Prostate gland (tissue), 2 donors: ENCODE measurements at places on chromosomes 13 and 19. TPM values are rescaled to one million over a fixed set of nuclear protein-coding genes. Genes with fewer than 3 reads are reported as not detected.

- no peak overlapping the region for H3K4me3 ChIP-seq
- no peak for DNase-seq
- no peaks in the 10 kb centered on the region for H3K27me3 ChIP-seq
- H3K4me1 ChIP-seq: no peaks in the 10 kb centered on the region
Measured at GRCh38 chr19:51220996-51221395, 3.9 kb upstream of the CD33 start.

- H3K27me3 ChIP-seq: no peaks in the 10 kb centered on the region
- no peaks in the 10 kb centered on the region for H3K4me1 ChIP-seq
- H3K27ac ChIP-seq: no peak overlapping the region
- no peak for DNase-seq
- H3K36me3 ChIP-seq: no peaks in the 10 kb centered on the region
- H3K4me3 ChIP-seq: no peak overlapping the region
Measured at GRCh38 chr13:81492449-81492848, 1151.5 kb upstream of the SPRY2 start.

The RFPL4A gene
- total RNA-seq: 0.80 TPM

DNA sequence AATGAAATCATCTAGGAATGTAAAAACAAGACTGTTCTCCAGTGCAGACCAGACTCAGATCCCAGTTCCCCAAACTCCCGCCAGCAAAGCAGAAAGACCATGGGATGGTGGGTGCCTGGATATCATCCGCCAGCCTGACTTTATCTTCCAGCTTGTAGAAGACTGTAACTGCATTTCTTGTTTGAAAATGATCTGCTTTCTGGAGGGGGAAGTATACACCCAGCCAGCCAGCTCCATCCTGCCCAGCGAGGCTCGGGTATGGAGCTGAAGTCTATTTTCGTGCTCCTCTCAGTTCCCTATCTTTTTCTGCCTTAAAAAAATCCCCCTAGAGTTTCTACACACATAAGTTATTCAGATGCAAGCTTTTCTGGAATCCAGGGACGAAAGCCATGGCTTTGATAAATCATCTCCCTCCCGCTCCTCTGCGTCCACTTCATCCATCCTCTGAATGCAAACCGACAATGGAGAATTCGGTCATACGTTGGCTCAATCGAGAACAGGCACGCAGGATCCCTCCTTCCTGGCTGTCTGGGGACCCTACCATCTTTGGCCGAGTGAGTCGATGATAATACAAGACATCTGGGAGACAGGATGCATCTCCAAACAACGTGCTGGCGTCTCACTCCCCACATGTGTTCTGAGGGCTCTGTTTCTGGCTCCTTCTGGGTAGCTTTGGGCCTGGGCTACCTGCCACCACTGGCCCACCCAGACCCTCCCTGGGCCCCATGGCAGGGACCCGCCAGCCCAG lies 31.2 kb downstream of the CEBPG start:
- no peak overlapping the region for H3K4me3 ChIP-seq
- DNase-seq: no peak
- H3K27me3 ChIP-seq: no peaks in the 10 kb centered on the region
- no peaks in the 10 kb centered on the region for H3K4me1 ChIP-seq
- H3K27ac ChIP-seq: no peak overlapping the region

DNA sequence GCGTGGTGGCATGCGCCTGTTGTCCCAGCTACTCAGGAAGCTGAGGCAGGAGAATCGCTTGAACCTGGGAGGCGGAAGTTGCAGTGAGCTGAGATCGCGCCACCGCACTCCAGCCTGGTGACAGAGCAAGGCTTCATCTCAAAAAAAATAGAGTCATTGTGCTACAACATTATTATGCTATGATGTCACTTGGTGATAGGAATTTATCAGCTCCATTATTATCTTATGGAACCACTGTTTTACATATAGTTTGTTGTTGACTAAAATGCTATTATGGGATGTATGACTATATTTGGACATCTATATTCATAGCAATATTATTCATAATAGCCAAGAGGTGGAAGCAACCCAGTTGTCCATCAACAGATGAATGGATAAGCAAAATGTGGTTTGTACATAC lies 26.4 kb upstream of the SLC7A1 start:
- no peaks in the 10 kb centered on the region for H3K27me3 ChIP-seq
- H3K4me3 ChIP-seq: no peak overlapping the region
- no peak for DNase-seq
- H3K36me3 ChIP-seq: no peaks in the 10 kb centered on the region
- no peak overlapping the region for H3K27ac ChIP-seq
- H3K4me1 ChIP-seq: no peaks in the 10 kb centered on the region

The UHRF1 gene
- 5.3 TPM for total RNA-seq
